ENCODE measurements at places on chromosomes 2 and 18. TPM values are rescaled to one million over a fixed set of nuclear protein-coding genes. Genes with fewer than 3 reads are reported as not detected.

GRCh38 chr2:217535957-217536708, 466.7 kb downstream of the TNS1 start:
- ATAC-seq = peak; percentile 67

DNA sequence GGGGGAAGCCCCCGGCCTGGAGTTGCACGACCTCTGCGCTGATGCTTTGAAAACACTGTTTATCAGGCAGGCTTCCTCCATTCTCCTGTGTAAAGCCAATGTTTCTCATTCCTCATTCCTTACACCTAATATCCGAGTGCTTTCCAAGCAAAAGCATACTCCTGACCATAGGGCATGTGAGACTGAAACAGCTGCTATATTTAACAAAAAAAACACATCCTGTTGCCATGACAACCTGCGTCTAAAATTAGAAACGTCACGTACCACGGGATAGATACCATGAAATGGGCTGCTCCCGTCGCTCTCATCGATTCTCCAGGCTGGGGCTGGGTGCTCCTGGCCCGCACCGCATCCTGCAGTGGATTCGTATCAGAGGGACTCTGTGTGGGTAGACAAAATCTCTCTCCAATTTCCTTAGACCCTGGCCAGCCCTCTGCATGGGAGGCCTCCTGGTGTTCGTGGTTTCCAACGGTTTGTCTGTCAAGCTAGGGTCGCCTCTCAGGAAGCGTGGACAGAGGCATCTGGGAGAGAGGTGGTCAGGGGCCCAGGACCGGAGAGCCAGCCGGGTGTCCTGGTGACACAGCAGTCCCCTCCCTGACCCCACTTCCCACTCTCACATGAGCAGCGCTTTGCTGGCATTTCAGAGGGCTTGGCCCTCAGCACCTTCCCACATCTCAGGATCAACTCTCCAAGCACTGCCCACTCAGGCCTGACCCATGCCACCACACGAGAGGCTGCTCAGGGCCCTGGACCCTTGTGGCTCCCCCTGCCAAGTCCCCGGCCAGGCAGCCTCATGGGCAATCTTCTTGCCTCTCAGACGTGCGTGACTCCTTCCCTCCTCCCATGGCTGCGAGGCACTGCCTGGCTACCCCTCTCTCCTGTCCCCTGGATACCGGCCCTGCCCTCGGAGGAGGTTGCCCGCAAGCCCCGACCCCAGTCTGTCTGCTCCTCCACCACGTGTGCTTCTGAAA, 268.1 kb downstream of the NDUFA10 start:
- no peak for ATAC-seq

GRCh38 chr2:34979148-34979547, 1376.4 kb upstream of the CRIM1 start:
- no peak for ATAC-seq

DNA sequence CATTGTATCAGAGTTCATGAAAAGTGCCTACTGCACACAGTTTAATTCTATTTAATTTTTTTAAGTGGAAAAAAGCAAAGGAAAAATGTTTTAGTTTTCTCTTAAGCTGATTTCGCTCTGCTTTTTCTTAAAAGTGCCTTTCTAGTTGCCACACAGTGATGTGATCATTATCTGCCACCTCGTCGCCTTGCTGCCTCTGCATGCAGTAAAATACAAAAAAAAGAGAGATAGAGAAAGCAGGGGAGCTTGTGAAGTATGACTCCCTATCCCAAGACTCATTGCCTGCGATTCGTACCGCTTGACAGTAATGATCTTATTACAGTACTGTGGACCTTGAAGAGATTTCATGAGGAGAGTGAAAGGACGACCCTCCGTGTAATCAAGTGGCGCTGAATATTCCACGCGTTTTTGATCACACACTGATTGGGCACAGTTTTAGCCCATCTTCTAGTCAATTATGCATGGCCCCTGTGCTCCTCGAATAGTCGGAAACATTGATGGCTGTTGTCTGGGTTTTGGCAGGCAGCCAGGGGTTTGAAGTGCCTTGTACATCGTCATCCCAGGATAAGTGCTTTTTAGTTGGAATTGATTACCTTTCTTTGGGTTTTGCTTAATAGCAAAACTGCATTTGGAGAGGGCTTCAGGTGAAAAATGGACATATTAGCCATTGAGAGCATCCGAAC, 188.3 kb downstream of the GBX2 start:
- no peak for ATAC-seq

GRCh38 chr2:136067459-136067858, 50.5 kb downstream of the CXCR4 start:
- ATAC-seq = no peak

GRCh38 chr2:42906111-42906556, 113.8 kb upstream of the HAAO start:
- no peak for ATAC-seq

DNA sequence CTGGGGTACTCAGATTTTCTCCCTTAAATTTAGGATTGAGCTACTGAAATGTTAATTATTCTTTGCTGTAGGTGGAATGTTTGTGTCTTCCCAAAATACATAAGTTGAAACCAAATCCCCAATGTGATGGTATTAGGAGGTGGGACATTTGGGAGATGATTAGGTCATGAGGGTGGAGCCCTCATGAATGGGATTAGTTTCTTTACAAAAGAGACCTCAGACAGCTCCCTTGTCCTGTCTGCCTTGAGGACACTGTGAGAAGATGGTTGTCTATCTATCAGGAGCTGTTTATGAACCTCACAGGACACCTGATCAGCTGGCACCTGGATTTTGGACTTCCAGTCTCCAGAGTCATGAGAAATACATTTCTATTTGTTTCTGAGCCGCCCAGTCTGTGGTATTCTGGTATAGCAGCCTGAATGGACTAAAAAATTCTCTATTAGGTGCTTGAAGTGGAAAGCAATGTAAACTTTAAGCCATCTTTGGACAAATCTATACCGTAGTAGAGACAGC, 99.2 kb upstream of the UXS1 start:
- ATAC-seq = no peak

- no peak for ATAC-seq
Measured at GRCh38 chr2:174399171-174399570, 3.6 kb downstream of the SCRN3 start.

DNA sequence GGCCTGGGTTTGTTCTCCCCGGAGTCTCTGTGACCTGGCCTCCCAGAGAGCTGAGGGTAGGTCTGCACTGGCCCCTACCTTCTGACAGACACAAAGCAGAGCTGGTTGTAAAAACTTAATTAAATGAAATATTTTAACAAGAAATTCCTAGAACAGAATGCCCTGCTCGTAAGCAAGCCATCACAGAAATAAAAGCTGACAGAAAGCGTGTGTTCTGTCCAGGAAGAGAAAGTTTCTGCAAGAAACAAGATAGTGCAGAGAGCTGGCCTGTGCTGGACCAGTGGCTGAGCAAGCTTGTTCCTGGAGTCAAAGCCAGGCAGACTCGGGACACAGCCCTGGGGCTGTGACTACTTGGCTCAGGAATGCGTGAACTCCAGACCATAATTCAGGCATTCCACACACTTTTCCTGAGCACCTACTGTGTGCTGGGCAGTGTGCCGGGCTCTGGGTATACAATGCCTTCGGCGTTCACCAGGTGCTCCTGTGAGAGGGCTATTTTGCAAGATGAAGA, 51.6 kb downstream of the APOB start:
- ATAC-seq = peak; percentile 85

DNA sequence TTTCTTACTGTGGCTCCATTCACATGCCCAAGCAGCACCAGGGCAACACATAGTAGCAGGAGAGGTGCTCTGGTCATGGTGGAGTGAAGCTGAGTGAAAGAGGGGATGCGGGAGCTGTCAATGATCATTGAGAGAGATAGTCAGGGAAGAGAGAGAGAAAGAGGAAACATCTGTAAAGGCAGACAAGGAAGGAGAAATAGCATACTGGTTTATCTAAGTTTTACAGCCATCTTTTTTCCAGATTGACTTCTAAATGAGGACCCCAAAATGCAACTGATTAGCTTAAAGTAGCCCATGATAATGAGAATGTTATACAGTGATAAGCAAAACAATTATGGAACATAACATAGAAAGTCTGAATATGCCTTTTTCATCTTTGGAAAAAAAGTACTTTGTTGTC, at the start of gene C2orf66:
C2orf66 (minus strand) TSS at position 96 of the 400 bp plus-strand sequence; CDS start at position 77, 19 bp downstream.
- no peak for ATAC-seq

- ATAC-seq = no peak
Measured at GRCh38 chr2:27231921-27232320, 14.8 kb downstream of the CAD start.

GRCh38 chr2:64951306-64951953, 37.8 kb upstream of the SLC1A4 start:
- no peak for ATAC-seq

DNA sequence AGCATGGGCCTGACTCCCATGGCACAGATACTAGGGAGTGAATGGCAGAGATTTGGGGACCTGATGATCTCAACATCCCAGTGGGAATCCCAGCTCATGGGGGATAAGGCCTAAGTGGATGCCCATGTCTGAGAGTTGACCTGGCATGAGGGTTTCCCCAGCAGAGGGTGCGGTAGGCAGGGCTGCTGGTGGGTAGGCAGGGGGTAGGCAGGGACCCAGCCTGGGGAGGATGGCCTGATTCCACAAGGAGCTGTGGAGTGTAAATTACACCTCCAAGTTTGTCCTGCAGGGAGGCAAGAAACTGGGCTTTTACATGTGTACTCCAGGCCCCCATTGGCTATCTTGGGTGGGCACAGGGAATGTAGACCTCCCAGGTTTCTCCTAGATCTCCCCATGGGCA, 46.9 kb downstream of the INPP5D start:
- no peak for ATAC-seq

DNA sequence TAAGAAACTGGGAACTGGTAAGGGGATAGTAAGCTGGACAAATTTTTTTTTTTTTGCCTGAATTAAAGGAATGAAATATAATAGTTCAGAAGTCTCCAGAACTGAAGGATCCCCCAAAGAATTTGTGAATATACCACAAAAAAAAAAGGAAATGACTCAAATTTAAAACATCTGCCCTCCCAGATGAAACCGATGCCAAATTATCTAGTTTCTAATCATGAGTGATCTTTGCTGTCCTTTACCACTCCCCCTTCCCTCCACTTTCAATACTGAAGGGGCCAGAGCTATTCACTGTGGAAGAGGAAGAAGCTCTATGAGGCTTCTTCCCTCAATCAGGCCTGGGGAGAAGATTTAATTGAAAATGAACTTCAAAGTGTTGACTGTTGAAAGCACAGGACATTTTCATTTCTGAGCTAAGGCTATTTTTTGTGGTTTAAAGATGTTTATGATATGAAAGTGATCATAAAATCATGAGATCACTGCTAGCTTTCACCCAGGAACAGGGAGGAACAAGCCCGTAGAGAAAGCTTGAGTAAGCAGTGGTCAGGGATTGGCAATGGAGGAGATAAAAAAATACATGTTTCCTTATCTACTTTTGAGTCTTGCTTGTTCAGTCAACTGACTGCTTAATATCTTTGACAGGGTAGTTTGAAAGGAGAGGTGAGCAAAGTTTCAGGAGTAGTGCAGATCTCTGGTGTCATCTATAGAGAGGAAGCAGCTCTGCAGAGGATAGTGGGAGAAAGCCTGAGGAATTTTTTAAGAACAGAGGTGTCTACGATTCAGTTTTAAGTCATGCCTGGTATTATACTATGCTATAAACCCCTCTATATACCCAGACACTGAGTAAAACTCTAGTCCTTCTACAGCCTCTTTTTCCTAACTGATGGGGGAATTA, 409.5 kb upstream of the FIGN start:
- ATAC-seq = no peak

GRCh38 chr2:128557831-128558241, 239.2 kb upstream of the HS6ST1 start:
- peak; percentile 88 for ATAC-seq

- no peak for ATAC-seq
Measured at GRCh38 chr2:29650631-29651097, 270.7 kb downstream of the ALK start.

- no peak for ATAC-seq
Measured at GRCh38 chr2:52335727-52336126, 1303.8 kb upstream of the NRXN1 start.

GRCh38 chr2:221518201-221518934, 53.7 kb downstream of the EPHA4 start:
- ATAC-seq = no peak

DNA sequence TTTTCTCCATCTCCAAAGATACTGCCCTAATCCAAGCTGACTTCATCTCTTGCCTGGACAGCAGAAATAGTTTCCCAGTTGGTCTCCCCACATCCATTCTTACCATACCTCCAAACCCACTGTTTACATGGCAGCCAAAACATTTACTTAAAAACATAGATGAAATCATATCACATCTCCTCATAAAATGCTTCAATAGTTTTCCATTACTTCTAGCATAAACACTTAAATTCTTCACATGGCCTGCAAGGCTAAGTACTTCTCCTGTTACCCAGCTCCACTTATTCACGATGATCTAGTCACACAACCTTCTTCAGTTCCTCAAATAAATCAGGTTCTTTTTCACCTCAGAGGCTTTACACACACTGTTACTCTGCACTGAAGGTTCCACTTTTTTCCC, 185.8 kb upstream of the ACVR2A start:
- ATAC-seq = no peak

GRCh38 chr2:198913394-198914152, 544.2 kb downstream of the SATB2 start:
- ATAC-seq = no peak

- ATAC-seq = no peak
Measured at GRCh38 chr2:106106622-106107508, 87.2 kb downstream of the UXS1 start.

DNA sequence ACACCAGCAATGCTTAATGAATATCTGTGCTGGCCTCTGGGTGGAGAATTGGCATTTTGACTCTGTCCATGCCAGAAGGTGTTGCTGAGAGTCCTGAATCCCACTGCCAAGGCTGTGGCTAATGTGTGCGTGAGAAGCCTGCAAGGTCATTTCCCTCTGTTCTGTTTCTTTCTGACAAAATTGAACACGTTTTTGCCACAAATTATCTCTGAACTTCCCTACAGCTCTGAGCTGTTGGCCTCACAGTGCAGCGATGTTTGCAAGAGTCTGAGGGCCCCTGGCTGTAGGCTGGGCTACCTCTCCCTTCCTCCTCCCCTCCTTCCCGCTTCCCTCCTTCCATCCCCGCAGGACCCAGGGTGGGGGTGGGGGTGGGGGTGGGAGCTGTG, 154.1 kb upstream of the HS6ST1 start:
- ATAC-seq = peak; percentile 41

GRCh38 chr18:76821875-76822505, 367 bp upstream of the ZNF236 start:
- ATAC-seq = peak; percentile 66

DNA sequence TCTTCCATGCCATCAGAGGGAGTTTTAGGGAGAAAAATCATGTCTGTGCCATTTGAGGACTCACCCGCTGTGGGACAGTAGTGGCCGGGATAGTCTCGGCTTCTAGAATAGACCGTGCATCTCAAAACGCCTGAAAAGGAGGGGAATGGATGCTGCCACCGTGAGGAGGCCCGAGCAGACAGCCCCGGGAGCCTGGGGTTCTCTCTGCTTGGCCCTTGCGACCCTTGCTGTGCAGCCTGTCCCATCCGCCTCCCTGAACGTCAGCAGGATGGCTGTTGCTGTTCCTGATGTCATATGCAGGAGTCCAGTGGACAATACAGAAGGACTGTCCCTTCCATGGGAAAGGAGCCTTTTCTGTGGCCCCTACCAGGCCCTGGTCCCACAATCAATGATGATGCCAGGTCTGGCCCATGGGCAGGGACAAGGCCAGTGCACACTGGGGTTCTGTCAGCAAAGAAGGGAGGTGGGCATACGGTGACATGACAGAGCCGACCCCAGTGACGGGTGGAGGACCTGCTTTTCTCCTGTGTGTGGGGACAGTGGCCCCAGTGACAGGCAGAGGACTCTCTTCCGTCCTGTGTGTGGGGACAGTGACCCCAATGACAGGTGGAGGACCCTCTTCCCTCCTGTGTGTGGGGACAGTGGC, 58.8 kb downstream of the ACKR3 start:
- no peak for ATAC-seq

The C2orf78 gene
- total RNA-seq = not detected

The TRIM43 gene
- not detected for total RNA-seq

The STK39 gene
- 45.0 TPM for total RNA-seq

The POMC gene
- total RNA-seq = 4.2 TPM

The ANTXR1 gene
- total RNA-seq = 52.8 TPM

The TRAPPC12 gene
- total RNA-seq = 90.7 TPM
